Omental fat pad (tissue), 4 donors: ENCODE measurements at places on chromosomes 5 and 9.

DNA sequence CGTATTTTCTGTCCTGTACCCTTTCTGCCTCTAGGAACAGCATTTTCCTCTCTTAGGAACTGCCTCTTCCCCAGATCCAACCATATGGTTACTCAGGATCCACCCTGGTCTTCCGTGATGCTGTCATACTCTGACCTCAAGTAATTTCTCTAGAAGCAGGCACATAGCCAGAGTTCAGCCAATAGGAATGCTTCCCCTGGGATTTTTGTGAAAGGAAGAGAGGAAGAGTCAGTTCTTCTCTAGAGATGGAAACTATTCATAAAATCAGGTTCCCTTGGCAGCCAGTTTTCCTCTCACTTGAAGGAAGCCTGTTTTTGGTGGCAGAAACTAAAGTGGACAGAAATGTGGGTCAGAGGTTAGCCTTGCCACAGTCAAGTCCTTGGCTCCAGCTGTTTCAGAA is 400.1 kb upstream of the PCSK5 start:
- no peak for DNase-seq

- DNase-seq: no peak
Measured at GRCh38 chr5:44821164-44821563, 12.4 kb downstream of the MRPS30 start.

- DNase-seq: no peak
Measured at GRCh38 chr9:115756736-115757135, 396.9 kb upstream of the PAPPA start.

- peak; percentile 60 for DNase-seq
Measured at GRCh38 chr5:139745132-139745799, 50.3 kb upstream of the PSD2 start.

DNA sequence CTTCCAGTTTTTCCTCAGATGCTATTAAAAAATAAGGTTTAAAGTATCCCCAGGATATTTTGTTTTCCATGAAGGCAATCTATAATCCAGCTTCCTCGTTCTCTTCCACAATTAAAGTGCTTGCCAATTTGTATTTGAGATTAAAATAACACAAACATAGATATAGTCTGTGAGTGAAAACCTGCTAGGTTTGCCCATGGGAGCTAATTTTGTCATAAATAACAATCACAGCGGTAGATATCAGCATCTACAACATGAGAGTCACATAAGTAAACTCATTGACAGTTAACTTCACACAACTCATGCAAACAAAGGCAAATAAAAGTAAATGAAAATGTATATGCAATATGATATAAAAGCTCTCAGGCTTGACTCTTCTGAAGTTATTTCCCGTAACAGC is 29.2 kb upstream of the RASGRF2 start:
- no peak for DNase-seq

DNA sequence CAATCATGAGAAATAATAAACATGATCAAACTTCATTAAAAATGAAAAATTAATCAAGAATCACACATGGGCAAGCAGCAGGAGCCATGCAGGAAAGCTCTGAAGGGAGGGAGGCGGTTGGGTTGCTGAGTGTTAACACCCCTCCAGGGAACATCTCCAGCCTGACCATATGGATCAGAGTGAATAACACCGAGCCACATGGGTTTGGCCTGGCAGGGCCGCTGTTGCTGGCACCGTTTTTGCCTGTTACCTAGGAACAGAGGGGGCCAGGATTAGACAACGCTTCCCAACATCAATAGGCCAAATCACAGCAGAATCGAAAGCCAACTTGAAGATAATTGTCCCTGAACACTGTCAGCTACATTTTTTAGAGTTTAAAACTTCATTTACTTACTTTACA is 160.2 kb downstream of the DENND1A start:
- no peak for DNase-seq
